Retina (tissue), 1 donor: ENCODE measurements at places on chromosomes 6 and 20.

DNA sequence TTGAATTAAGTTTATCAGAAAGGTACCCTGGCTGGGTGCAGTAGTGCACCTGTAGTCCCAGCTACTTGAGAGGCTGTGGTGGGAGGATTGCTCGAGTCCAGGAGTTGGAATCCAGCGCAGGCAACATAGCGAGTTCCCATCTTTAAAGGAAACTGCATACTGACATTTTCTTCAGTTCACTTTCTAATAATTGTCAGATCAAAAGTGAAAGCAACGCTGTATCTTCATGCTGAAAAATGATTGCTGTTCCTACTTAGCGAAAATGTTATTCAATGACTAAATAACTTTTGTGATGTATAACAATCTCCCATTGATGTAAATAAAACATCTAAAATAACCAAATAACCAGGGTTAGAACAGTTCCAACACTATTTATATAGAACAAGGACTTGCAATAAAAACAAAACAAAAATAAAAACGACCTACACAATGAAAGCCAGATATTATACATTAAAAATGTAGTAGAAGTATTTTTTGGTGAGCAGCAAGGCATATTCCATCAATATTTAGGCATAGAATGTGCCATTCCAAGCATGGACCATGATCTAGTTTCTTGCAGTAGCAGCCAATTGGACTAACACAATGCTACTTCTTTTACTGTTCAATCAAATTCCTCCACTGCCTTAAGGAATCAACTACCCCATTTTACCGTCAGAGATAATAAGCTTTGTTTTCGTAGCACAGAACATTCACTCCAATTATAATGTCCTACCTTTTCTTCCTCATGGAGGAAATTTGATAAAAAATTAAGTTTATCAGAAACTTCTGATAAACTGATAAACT lies 1.5 kb downstream of the LATS1 start:
- no peak for DNase-seq

GRCh38 chr6:113491376-113491775 lies 365.8 kb upstream of the MARCKS start:
- DNase-seq = no peak

DNA sequence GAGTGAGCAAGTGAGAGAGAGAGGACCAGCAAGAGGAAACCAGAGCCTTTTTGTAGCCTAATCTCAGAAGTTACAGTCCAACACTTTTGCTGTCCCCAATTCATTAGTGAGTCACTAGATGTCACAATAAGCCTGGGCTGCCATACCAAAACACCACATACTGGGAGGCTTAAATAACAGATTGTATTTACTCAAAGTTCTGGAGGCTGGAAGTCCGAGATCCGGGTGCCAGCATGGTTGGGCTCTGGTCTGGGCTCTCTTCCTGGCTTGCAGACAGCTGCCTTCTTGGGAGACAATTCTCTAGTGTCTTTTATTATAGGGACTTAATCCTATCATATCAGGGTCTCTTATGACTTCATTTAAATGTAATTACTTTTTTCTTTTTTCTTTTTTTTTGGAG lies 50.7 kb upstream of the FERMT1 start:
- no peak for DNase-seq

DNA sequence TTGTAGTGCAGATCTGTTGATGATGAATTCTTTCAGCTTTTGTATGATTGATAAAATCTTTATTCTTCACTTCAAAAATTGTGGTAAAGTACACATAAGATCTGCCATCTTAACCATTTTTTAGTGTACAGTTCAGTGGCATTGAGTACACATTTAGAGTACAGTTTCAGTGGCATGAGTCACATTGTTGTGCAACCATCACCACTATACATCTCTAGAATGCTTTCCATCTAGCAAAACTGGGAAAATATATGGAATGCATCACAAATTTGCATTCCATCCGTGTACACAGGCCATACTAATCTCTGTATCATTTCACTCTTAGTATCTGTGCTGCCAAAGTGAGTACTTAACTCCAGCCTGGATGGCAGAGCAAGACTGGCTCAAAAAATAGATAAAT lies 28.7 kb downstream of the SIRPD start:
- no peak for DNase-seq

DNA sequence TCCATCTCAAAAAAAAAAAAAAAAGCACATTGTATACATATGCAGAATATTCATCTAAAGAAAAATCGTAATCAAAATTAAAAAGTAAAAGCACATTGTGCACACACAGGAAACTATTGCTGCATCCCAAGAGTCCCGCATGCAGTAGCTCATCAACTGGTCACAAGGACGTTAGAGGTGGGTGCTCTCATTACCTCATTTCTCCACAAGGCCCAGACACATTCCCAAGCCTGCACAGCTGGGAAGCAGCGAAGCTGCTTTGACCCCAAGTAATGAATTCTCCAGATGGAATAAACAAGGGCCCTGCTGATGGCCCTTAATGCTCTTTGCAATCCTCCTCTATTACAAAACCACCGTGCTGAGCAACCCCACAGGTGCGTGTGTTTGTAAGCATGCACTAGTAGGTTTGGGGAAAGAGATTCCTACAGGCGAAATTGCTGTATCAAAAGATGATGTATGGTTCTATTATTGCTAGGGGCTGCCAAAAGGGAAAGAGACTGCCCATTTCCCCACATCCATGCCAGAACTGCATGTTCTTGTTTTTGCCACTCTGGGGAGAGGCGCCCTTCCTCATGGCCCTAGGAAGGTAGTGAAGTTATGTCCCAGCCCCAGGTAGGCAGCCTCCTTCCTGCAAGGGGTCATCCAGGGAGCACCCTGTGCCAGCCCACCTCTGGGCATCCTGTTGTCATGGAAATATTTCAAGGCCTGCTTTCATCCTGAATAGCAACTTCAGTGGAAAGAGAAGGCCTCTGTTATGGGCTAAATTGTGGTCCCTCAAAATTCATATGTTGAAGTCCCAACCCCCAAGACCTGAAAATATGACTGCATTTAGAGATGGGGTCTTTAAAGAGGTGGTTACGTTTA lies 34.6 kb upstream of the PTGIS start:
- DNase-seq = no peak

GRCh38 chr6:90008908-90009501 lies 114.7 kb downstream of the GJA10 start:
- no peak for DNase-seq

DNA sequence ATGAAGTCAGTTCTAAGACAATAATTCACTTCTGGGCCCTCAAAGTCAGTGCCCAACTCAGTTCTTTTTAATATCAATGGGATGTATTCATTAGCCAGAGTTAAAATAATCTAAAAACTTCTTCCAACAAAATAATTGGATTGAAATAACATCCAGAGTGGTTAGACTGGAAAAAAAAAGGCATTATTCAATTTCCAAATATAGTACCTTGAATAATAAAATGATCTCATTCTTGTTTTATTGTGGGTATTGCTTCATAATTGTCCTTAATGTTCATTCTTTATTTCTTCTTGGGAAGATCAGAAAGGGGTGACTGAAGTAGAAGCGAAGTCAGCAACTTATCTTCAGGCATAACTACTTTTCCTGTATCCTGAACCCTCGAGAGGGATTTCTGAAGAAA lies 85.1 kb upstream of the JARID2 start:
- no peak for DNase-seq

DNA sequence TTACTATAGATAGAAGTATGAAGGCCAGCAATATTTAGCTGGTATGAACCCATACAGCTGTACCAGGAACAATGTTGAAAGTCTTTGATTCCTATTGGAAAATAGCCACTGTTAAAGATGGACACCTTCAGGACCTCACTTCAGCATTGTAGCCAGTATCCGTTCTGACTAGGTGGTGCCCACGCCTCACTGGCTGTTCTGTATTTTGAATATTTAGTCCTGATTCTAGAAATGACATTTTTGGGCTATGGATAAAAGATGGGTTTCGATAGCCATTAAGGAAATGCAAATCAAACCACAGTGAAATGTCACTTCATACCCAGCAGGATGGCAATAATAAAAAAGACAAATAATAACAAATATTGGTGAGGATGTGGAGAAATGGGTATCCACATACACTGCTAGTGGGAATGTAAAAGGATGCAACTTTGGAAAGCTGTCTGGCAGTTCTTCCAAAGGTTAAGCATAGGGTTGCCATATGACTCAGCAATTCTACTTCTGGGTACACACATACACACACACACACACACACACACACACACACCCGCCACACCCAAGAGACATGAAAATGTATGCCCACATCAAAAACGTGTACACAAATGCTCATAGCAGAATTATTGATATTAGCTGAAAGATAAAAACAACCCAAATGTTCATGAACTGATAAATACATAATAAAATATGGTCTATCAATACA lies 56.8 kb downstream of the UTRN start:
- no peak for DNase-seq

GRCh38 chr6:42404484-42404883 lies 47.2 kb downstream of the TRERF1 start:
- no peak for DNase-seq

DNA sequence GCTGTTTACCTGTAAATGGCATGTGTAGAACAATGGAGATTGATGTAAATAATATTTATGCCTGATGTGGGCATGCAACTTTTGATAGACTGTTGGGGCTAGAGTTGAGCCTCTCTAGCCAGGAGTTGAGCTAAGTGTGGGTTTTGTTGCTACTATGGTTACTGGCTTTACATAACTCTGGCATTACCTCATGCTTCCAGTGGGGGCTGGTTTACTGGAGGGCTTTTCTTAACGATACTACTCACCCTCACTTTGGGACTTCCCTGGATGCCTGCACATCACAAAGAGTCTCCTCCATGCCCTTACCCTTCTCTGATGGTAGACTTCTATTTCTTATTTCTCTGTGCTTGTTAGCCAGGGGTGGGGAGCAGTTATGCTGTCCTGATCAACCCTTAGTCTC lies 524.6 kb upstream of the CDH4 start:
- no peak for DNase-seq

GRCh38 chr6:127120023-127120786 lies 1.7 kb downstream of the RSPO3 start:
- peak; percentile 67 for DNase-seq

DNA sequence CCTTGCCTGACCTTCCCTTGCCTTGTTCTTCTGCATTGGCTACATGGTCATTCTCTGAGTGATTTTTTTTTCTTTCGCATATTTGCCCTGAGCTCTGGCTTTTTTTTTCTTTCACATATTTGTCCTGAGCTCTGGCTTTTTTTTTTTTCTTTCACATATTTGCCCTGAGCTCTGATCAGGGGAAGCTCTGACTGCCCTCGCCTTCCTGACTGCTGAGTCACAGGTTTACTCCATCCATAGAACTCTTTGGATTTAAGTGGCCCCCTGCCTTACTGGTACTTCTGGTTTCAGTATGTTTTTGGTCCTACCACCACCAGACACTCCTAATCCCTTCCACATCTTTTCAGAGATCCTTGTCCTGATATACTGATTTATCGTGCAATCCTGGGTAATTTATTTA lies 201.1 kb downstream of the OGFRL1 start:
- DNase-seq = no peak

DNA sequence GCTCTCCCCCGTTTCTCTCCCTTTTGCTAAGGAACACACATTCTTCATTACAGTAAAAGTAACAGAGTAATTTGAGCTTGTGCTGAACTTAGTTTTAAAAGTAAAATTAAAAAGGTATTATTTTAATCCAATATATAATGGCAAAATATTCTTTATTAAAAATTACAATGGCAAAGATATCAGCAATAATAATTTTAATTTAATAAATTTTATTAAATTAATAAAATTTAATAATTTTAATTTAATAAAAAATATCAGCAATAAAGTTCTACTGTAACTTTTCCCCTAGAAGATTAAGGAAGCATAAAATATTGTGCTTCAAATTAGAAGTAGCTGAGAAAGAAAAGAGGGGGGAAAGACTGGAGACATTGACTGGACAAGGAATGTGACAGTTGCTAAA lies 32.5 kb downstream of the DSE start:
- DNase-seq = no peak

GRCh38 chr20:33233129-33233774 lies 2.5 kb upstream of the BPIFA1 start:
- DNase-seq = no peak

DNA sequence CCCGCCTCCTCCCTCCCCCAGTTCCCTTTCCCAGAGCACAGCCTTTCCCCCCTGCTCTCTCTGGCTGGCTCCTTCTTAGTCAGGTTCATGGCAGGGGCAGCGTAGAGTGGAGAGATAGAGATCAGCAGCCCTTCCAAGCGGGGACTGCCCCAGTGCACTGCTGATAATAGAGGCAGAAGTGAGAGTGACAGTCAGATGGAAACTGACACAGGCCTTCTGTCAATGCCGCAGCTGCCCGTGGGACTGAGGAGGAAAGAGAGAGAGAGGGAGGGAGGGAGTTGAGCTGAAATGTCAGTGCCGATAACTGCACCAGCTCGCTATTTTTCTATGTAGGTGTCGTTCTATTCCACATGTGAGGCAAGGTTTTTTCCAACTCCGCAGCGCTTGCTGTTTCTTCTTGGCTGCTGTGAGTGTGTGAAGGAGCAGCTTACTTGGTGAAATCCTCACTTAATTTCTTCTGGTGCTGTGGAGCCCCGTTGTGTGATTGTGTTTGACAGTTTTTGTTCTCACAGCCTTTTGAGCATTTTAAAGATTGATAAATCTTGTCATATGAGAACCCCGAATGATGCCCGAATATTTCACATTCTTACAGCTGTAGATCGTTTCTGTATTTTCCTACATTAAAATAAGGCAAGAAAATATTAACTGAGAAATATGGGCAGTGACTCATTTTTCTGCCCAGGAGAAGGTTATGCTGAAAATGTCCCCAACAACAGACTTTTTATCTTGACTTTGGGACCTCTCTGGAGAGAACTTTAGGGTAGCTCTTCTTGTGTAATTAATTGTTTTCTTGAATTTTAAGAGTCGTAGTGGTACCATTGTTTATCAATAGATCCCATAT lies 386.4 kb upstream of the MMS22L start:
- DNase-seq = peak; percentile 90

DNA sequence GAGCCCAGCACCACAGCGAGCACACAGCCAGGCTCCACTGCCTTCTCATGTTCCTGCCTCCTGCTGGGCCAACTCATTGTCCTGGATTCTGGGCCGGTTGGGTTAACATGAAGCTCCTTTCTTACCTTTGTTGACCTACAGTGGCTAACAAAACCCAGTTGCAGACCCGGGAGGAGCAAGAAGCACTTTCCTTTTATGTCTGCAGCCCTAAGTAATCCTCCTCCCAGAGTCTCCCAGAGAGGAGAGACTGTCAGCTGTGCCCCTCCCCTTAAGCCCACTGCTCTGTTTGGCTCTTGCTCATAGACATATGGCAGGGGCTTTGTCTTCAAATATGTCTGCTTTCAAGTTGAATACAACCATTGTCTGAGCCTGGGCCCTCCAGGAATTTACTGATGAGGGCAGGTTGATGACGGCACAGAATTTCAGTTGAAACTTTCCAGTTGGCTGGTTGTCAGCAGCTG lies 55.2 kb downstream of the PSMB1 start:
- peak; percentile 75 for DNase-seq
